ENCODE measurements at places on chromosomes 4 and X. TPM values are rescaled to one million over a fixed set of nuclear protein-coding genes. Genes with fewer than 3 reads are reported as not detected.

The UGT2B11 gene
- total RNA-seq = not detected

The PRICKLE3 gene
- 14.8 TPM for total RNA-seq

The HERC5 gene
- total RNA-seq = 0.69 TPM

The SLC39A8 gene
- 11.1 TPM for total RNA-seq

The SPIN2B gene
- total RNA-seq = 4.5 TPM
